Activated naive CD4-positive, alpha-beta T cell (primary cell): ENCODE measurements at places on chromosomes 5 and 9.

- no peak for DNase-seq
Measured at GRCh38 chr5:74367934-74368333, 272.6 kb downstream of the ENC1 start.

DNA sequence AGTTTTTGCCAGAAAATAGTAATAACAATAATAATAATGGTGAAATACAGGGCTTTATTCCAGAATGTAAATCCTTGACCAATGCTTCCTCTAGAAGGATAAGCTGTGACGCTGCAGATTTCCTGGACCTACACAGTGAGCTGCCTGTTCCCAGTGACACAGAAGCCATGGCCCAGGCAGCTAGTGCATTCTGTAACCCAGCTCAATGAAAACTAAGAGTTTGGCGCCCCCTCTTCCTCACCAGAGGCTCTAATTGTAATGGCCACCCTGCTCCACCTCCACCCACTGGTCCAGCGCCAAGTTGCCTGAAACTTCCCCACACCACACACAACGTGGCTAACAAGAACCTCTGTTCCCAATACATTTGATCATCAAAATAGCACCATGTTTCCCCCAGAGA is 248.1 kb downstream of the CETN3 start:
- no peak for DNase-seq

DNA sequence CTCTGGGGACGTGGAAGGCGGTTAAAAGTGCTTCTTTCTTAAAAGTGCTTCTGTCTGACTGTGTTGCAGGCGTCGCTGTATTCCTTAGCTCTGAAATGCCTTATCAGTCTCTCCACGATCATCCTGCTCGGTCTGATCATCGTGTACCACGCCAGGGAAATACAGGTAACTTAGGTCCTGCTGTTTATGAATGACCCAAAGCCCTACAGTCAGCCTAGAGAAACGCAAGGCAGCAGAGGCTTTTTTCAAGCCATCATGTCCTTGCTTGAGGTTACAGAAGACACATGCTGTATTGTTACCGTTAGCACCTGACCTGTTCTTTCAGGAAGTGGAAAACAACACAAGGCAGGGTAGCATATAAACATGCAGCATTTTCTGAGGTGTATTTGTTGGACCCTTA is 2.0 kb downstream of the KCNN2 start:
- DNase-seq = no peak

- no peak for DNase-seq
Measured at GRCh38 chr9:134525070-134525815, 116.4 kb upstream of the COL5A1 start.

DNA sequence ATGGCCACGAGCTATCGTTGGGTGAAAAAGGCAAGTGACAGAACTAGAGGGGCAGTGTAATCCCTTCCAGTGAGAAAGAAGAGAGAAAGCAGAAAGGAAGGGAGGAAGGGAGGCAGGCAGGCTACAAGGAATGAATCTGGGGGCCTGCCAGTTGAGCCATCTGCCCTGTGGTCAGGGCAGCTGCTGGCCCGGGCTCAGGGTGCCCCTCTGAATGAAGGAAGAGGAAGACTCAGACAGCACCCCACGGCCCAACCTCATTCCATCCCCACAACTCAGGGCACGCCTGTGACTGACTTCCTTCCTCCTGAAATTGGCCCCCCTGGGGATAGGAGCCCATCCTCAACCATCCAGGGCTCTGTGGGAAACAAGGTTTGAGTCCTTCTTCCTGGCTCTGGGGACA is 20.3 kb upstream of the FLT4 start:
- no peak for DNase-seq

DNA sequence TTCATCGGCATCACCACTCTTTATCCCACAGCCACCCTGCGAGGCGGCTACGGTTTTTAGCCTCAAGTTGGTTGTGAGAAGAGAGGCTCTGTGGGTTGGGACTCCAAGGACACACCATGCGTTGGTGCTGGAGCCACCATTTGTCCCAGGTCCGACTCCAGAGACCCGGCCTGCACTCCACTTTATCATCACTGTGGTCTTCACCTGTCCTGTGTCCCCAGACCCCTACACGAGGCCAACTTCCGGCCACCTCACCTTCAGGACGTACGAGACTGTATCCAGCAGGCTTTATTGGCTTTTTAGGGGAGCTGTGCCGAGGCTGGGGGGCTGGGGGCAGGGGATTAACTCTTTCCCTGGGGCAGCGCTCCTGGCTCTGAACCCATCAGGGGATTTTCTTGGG is 55.0 kb downstream of the GTF3C4 start:
- DNase-seq = no peak

DNA sequence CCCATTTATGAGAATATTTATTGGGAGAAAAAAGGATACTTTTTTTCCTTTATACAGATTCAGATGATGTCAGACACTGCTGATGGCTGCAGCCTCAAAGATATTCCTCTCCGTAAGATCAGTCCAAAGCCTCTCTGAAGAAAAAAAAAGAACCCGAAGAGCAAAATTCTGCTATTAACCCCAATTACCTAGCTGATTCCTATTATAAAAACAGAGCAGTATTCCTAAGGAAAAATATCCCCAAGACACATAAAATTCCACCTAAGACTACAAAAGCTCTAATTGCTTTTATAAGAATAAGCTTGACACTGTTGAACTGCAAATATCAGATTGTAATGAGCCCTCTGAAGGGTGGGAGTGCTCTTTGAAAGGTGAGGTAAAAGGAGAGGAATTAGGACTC is 138.7 kb downstream of the CDH6 start:
- DNase-seq = no peak

DNA sequence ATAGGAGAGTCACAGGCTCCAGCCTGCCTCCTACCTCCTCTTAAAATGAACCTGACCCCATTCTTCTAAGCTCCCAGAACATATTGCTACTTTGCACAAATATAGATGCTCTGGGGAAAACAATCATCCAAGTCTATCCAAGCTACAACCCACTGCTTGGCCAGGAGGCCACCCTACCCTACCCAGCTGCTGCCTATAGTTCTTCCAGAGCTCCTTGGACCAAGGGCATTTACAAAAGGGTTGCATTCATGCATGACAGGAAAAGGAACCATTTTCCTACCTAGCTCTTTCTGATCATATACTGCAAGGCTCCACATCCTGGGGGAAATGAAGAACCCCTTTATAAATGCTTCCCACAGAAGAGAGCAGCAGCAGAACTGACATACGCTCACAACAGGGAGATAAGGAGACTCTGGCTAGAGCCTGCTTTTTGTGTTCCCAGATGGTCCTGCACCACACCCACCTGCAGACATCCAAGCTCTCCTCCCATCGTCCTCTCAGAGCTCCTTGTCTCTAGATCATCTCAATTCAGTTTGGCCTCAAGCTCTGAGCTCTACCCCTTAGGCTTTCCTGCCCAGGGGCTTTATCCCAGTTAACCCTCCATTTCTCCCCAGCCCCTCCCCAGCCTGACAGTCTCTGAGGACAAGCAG is 185.5 kb downstream of the SPOCK1 start:
- DNase-seq = no peak

DNA sequence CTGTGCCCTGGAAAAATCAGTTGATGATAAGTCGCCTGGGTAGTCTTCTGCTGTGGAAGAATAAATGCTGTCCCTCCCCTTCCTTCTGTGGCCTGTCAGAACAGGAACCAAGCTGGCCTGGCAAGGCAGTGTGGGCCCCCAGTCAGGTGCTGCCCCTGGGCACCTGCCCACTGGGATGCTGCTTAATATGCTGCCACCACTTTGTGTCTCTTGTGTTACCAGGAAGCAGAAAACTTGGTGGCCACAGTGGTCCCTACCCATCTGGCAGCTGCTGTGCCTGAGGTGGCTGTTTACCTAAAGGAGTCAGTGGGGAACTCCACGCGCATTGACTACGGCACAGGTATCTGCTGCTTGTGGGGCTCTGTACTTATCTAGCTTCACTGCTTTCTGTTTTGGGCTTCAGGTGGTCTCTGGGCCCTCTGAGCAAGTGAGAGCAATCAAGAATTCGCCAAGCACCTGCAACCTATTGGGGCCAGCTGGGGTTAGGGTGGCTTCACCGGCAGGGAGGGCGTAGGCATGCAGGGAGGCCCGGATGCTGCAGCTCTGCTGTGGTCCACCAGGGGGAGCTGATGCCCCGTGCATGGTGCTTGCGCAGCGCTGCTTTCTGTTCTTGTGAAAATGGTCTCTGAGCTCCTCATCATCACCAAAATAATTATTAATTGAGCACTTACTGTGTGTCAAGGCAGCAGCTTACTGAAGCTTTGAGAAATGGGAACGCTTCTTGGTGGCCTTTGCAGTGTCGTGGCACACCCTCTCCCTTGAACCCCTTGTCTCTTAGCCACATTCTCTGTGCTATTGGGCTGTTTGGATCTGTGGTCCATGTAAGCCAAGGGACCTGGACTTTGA is 20.3 kb downstream of the PTPA start:
- peak; percentile 78 for DNase-seq

DNA sequence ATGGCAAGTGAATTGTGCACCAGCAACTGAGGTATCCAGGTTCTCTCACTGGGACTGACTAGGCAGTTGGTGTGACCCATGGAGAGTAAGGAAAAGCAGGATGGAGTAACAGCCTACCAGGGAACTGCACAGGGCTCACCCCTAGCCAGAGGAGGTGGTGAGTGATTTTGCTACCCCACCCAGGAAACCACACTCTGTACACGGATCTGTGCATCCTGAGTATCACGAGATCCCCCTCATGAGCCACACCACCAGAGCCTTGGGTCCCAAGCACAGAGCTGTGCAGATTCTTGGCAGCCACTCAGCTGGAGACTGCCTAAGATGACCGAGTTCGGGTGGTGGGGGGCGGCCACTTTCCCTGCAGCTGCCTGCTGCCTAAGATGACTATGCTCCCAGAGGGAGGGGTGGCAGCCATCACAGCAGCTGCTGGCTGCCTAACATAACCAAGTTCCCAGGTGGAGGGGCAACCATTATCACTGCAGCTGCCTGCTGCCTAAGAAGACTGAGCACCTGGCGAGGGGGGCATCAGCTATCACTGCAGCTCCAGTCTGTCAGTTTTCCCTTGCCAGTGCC is 48.4 kb upstream of the EFNA5 start:
- no peak for DNase-seq

DNA sequence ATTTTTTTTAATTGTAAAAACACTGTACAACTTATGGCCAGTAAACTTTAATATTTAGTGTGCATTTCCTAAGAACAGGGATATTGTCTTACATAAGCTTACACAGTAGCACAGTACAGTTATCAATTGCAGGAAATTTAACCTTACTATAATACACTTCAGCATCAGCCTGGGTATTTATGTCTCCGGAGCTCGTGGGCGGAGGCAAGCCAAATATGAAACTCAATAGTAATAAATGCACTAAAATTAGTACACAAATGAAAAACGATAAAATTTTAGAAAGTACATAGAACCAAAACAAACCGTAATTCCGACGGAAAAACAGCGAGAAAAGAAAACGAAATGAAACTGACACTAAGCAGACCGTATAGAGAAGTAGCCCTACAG is 91.2 kb downstream of the ANXA2R start:
- no peak for DNase-seq

DNA sequence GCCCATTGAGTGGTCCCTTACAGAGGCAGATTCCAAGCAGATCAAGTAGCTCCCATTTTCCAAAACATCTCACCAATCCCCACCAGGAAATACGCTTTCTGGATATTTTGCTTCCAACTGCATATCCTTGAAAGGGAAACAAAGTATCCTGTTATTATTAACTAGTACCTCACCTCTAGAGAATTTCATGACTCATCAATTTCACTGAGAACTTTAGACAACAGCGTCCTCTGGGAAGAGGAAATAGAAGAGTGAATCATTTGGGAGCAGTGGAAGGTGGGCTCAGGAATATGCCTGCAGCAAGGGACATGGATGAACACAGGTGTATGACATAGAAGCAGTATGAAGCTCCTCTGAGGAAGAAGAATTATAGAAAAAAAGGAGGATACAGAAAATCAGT is 186.7 kb downstream of the MARCHF11 start:
- no peak for DNase-seq

- DNase-seq = peak; percentile 29
Measured at GRCh38 chr5:1633605-1634336, 110.0 kb upstream of the LPCAT1 start.

DNA sequence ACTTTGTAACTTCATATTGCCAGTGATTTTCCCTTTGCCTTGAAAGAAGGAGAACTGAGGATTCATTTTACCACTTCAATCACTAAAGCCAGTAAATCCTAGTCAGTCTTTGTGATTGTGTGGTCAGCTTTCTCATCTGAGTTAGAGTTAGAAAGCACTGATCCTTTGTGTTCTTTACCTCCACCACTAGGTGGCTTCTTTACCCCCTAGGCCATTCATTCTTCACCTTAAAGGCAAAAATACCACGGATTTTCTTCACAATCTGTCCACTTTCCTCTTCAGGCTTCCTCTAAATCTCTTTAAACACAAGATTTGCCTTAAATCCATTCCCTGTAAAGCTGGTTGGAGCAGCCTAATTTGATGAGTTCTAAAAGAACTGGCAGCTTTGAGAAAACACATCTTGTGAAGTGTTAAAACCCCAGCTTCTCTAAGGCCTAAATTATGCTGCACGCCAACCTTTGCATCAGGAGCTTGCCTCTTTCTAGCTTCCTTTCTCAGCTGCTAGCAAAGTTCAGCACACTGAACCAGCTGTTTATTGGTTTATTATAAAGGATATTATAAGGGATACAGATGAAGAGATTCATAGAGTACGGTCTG is 20.4 kb downstream of the BDP1 start:
- no peak for DNase-seq

- no peak for DNase-seq
Measured at GRCh38 chr9:37996819-37997217, 72.2 kb downstream of the SHB start.

GRCh38 chr9:83622939-83623678 is at the start of gene IDNK:
Gene IDNK, plus strand, starts transcription at chr9:83623143. Its CDS starts 29 bp downstream, at chr9:83623172.
- DNase-seq = peak; percentile 38

- no peak for DNase-seq
Measured at GRCh38 chr9:127835991-127836516, 18.4 kb downstream of the ENG start.

DNA sequence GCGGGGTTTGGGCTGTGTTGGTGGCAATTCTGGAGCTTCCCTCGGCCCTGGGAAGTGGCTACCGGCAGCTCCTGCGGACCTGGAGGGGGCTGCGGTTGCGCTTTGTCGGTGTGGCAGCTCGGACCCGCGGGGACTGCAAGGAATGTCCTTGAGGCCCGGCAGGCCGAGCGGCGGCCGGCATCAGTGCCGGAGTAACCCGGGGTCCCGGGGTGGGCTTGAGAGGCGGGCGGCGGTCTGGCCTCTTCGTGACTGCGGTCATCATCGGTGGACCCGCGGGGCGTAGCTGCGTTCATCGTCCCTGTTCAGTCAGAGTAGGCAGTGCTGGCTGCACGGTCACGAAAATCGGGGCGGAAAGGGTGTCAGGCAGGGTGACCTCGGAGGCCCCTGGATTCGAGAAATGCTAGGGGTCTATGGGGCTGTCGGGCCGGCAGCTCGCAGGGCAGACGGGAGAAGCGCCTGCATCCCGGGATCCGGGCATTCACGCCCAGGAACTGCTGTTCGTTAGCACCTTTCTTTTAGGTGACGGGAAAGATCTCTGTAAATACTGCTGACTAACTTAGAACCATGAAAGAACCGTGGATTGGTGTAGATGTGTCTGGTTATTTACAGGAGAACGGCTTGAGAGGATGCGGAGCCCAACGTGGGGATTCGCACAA is 474 bp downstream of the HMGCR start:
- peak; percentile 20 for DNase-seq

- DNase-seq = no peak
Measured at GRCh38 chr5:157485811-157486210, 25.8 kb downstream of the NIPAL4 start.

GRCh38 chr5:98535901-98536300 is 237.6 kb upstream of the RGMB start:
- DNase-seq = no peak

- no peak for DNase-seq
Measured at GRCh38 chr9:126448865-126449577, 122.4 kb downstream of the MVB12B start.

GRCh38 chr9:19583890-19584289 is 175.1 kb downstream of the ACER2 start:
- DNase-seq = no peak

- no peak for DNase-seq
Measured at GRCh38 chr9:91474656-91475055, 51.0 kb upstream of the NFIL3 start.
